Brain microvascular endothelial cell (primary cell): ENCODE measurements at places on chromosomes 7 and 10.

DNA sequence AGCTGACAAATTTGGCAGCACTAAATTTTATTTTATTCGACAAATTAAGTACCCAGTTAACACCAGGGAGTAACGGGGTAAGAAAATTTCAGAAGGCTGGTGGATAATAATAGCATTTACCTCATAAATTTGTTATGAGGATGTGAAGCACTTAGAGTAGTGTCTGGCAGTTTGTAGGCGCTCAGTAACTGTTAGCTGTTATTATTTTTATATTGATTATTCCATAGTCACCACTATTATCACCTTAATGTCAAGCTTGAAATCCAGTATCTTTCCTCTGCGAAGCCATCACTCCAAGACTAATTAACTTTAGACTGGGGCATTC, 563 bp upstream of the COA1 start:
- DNase-seq = no peak

DNA sequence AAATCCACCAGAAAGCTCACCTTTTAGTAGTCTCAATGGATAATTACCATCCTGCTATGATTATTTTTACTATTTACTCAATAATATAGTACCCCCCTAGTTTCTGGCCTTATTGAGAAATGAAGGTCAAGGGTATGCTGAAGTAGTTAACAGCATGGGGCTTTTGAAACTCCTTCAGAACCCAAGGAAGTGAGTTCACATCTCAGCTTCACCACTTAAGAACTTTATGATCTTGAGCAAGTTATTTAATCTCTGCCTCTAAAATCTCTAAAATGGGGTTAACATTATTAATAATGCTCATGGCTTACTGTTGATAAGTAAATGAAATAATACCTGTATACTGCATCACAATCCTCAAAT, 5.8 kb downstream of the MTPN start:
- DNase-seq = no peak

DNA sequence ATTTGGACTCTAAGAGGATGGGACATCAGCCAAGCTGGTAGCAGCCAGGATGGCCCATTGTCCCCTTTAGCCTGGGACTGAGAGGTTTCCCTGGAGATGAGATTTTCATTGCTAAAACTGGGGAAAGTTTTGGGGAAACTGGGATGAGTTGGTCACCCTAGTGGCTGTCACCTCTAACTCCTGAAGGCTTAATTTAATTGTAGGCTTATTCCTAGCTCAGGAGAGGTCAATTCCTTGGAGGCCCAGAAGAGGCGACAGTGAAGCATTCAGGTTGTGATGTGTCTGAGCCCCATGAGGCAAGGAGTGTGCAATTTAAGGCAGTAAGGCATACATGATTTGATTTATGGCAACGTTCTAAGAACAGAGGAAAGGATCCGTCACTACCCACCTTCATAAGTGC, 24.9 kb upstream of the JAZF1 start:
- DNase-seq = no peak

- DNase-seq = no peak
Observed at GRCh38 chr10:988667-989545, 672 bp downstream of the GTPBP4 start.

DNA sequence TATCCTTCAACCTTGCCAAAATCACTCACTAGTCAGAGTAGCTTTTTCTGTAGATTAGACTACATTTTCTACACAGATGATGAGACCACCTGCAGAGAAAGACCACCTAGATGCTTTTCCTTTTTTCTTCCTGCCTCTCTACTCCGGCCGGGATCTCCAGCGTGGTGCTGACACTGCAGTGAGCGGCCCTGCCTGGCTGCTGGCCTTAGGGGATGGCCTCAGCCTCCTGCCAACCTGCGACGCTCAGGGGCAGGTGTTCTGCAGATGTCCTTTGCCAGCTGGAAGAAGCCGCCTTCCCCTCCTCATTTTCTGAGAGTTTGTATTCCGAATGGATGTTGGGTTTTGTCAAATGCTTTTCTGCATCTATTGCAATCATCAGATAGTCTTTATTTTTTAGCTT, 43.5 kb upstream of the NKX6-2 start:
- no peak for DNase-seq

- no peak for DNase-seq
Observed at GRCh38 chr10:57905010-57905409, 362.7 kb downstream of the IPMK start.
